ENCODE measurements at places on chromosomes 3 and 15.

- no peak for DNase-seq
Observed at GRCh38 chr15:101037090-101037830, 118.1 kb downstream of the LRRK1 start.

DNA sequence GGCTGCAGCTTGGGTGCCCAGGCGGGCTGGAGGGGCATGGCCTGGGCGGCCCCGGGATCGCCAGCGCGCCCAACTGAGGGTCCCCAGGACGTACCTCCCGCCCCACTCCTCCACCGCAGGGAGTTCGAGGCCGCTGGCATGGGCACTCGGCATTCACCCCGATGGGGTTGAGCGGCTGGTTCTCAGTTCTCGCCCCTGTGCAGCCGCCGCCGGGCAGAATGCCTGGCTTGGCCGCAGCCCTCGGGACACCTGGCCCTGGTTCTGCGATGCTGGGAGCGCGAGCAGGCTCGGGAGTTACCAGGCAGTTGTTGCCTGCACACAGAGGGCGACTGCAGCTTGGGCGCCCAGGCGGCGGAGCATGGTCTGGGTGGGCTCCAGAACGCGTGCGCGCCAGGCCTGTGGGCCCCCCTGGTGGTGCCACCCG, 121.4 kb downstream of the LMLN start:
- DNase-seq, result no peak

DNA sequence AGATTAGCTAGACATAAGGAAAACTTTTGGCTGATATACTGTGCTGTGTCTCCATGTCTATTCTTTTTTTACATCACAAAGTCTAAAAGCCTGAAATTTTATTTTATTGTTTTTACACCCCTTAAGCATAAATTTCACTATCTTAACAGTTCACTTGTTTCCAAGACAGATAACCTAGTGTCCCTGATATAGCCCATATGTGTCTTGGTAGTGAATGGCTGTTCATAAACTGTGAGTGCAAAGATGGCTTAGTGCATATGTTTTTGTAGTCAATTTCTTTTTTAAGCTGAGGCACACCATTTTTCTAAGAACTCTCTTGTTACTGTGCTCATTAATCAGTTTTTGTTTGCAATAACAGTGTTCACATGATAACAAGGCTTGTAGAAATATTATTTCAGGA, 381.1 kb downstream of the OXSM start:
- DNase-seq, result no peak

GRCh38 chr3:159432682-159433340, 555.8 kb upstream of the IL12A start:
- no peak for DNase-seq

DNA sequence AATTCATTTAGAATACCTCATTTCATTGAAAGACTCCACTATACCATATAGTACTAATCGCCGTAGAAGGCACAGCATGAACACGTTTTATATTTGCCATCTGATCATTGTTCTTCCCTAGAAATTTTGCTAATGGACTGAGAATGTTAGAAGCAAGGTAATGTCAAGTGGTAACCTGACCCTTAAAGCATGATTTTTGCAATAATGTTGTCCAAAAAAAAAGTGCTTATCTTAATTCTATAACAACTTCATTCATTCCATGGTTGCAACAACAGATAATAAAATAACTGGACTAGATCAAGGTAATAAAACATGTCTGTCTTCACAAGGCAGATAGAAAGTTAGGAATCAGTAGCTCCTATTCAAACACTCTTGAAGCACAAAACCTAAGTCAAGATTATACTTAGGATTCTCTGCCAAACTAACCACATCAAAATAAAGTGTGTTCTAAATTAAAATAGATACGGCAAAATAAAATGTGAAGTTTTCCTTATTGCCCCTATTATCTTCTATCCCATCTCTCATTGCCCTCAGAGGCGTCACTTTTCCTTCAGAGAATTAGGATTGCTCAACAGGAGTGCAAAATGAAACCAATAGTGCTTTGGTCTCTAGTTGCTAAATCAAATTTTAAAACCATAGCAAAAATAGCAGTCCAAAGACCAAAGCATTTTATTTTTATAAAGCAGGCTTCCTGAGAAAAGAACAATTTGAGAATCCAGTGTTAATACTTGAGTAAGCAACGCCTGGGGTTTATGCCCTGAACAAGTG, 317.4 kb upstream of the UBE2E2 start:
- DNase-seq, result no peak

- no peak for DNase-seq
Observed at GRCh38 chr15:65632780-65633375, 11.1 kb downstream of the SLC24A1 start.

DNA sequence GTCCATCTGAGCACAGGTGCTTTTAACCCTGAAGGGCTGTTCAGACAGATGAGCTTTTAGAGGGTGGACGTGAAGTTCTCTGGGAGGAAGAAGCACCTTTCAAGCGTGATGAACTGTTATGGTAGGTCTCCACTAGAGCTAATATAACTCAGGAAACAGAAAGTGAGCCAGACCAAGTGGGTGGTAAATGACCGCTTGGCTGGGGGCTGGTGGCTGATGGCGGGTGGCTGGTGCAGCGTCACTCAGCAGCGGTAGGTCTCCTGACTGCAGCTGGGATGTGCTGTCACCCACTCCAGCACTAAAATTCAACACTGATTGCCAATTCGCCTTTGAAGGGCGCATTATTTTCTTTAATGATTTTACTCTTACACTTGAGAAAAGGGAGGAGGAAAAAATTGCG, 31.2 kb upstream of the LACTB start:
- DNase-seq, result no peak

GRCh38 chr15:60406513-60407414, 9.0 kb upstream of the ANXA2 start:
- DNase-seq, result no peak

DNA sequence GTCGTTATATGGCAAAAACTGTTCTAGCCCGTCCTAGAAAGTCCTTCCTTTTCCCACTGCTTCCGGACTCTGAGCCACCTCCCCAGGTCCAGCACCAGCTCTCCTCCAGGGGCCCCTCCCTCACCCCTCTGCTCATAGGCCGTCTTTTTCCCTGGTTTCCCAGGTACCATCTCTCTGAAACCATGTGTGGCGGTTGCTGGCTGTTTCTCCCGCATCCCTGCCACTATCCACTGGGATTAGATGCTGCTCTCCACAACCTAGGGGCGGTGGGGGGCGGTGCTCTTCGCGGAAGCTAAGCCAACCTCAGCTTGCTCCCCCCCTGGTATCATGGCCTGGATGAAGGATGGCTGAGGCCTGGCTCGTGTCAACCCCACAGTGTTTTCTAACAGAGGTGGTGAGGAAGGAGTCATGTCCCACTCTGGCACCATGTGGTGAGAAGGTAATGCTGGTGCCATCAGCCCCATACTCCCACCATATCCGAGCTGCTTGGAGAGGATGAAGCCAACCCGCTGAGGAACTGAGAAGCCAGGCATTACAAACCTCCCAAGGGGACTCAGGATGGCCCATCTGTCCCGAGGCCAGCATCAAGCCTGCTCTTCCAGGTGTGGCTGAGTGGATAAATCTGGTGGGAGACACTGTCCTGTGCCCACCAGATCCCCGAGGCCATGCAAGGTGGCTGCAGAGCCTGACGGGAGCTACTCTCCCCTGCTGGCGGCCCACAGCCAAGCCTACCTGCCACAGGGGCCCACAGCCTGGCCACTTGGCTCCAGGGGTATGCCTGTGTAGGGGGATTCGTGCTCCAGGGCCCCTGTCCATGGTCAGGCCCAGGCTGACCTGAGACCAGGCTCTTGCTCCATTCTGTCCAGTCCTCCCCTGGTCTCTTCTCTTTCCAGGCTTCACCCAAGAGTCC, 27.9 kb upstream of the SLC41A3 start:
- no peak for DNase-seq

- DNase-seq, result no peak
Observed at GRCh38 chr3:194133661-194134230, 2.2 kb upstream of the HES1 start.

DNA sequence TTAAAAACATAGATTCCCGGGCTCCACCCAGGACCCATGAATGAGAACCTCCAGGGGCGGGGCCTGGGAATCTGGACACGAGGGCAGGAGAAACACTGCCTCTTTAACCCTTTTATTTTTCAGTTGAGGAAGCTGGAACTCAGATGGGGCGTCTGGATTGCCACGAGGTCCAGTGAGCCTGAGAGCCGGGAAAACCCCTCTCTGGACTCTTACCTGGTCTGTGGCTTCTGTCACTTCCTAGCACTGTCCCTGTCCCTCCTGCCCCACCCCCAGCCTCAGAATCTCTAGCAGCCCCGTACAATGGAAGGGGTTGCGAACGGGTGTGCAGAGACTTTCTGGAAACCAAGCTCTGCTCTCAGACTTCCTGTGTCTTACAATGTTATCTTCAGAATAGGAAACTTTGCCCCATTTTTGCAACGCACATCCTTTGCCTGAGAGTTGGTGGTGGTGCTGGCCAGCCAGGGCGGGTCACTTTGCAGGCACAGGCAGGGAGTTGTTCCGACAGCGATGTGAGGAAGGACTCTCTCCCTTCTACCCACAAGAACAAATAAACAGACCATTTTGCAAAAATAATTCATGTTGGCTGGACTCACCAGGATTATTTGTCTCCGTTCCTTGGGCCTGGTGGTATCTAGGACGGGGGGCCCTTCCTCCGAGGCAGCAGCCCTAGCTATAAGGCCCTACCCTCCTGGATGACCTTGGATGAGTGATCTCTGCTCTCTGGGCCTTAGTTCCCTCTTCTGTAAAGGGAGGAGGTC, 59.1 kb downstream of the SMAD6 start:
- no peak for DNase-seq

GRCh38 chr15:41567261-41567660, 8.2 kb downstream of the TYRO3 start:
- no peak for DNase-seq

DNA sequence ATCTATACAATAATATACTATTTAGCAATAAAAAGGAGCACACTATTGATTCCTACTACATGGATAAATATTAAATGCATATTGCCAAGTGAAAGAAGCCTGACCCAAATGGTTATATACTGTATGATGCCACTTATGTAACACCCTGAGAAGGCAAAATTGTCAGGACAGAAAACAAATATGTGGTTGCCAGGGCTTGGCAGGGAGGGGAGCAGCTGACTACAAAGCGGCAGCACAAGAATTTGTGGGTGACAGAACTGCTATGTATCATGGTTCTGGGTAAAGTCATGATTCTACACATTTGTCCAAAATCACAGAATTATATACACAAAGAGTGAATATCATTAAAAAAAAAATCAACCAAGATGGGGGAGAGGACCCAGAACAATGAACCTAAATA, 22.5 kb downstream of the TBC1D2B start:
- DNase-seq, result no peak

GRCh38 chr3:181486141-181486885, 225.4 kb upstream of the SOX2 start:
- DNase-seq, result no peak

- no peak for DNase-seq
Observed at GRCh38 chr3:114622001-114622400, 328.2 kb downstream of the TIGIT start.

DNA sequence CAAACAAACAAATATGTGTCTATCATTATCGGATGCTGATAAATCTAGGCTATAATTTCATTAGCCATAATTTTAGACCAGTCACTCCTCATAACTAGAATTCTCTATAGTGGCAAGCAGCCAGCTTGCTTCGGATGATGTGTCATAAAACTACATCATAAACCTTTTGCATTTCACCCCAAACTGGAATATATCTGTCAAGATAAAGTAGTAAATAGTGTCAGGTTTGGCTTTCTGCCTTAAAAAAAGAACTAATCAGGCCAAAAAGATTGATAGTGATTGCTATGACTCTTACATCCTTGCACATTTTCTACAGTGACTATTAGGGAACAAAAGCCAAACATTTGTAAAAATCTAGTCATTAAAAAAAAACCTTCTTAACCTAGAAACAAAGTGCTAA, 51.0 kb downstream of the DPPA2 start:
- DNase-seq, result no peak

- DNase-seq, result no peak
Observed at GRCh38 chr3:172516318-172517214, 6.7 kb downstream of the TNFSF10 start.

- DNase-seq, result no peak
Observed at GRCh38 chr3:150450916-150451315, 42.8 kb downstream of the TSC22D2 start.

GRCh38 chr3:121064121-121064520, 156.1 kb downstream of the STXBP5L start:
- DNase-seq, result no peak

- no peak for DNase-seq
Observed at GRCh38 chr3:134378818-134379217, 4.6 kb upstream of the AMOTL2 start.

All from GM19239 (cell line).